Fibroblast of skin of back (primary cell): ENCODE measurements at places on chromosomes 6 and 20.

GRCh38 chr20:710780-711450 is 35.3 kb upstream of the SCRT2 start:
- no peak for DNase-seq

GRCh38 chr6:72968704-72969103 is 256.6 kb downstream of the KHDC1L start:
- peak; percentile 74 for DNase-seq

DNA sequence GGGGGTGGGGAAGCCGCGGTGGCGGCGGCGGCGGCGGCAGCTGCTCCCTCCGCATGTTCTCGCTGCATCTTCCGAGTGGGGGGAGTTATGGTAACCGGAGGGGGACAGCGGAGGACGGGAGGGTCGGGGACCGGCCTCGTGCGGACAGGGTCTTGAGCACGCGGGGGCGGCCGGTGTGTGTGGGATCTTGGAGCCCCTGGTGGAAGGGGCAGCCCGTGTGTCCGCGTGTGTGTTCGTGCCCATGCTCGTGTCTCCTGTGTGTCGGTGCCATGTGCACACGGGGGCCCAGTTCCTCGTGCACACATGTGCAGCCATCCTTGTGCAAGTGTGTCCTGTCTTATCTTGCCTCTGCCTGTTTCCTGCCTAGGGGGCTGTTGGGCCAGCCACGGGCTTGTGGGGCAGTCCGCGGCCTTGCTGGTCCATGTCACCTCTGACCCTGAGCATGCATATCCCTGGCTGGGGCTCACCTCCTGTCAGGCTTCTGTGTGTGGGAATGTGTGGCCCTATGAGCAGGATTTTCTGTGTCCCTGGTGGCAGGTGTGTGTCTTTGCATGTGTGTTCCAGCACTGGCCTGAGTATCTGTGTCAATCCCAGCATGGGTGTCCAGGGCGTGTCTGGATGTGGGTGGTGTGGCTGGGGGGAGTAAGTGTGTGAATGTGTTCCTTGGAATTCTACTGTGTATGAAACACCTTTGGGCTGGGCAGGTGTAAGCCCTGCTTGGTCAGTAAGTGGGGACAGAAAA is 8.5 kb downstream of the SYNGAP1 start:
- no peak for DNase-seq

- DNase-seq: peak; percentile 96
Measured at GRCh38 chr6:149746147-149746946, at the start of gene NUP43. Gene NUP43, minus strand, starts transcription at chr6:149746529. Its CDS starts 34 bp downstream, at chr6:149746495.

DNA sequence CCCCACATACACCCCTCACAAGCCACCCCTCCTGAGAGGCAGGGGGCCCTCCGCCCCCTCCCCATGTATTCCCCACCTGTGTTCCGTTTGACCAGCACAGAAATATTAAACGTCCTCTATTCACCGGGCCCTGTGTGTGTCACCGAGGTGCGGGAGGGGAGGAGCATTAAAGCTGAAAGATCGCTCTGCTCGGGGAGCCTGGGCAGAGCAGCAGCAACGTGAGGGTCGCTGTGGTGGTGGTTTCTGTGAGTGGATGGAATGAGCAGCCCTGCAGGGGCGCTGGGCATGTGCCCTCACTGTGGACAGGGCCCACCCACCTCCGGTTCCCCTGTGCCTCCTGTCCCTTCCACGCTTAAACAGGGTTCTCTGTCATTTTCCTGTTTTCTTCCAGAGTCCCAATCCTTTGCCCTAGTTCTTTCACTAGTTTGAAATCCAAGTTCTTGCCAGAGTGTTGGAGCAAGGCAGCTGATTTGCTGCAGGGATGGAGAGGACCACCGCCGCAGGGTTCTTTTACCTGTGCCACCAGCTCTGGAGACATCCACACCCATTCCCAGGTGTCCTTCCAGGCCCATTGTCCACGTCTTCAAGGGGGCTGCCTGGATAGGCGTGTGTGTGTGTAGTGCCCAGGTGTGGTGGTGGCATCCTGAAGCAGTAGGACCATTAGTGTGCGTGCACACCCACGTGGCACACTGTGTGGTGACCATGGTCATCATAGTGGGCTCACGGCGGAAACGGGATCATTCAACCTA is 37.6 kb upstream of the MDFI start:
- no peak for DNase-seq

DNA sequence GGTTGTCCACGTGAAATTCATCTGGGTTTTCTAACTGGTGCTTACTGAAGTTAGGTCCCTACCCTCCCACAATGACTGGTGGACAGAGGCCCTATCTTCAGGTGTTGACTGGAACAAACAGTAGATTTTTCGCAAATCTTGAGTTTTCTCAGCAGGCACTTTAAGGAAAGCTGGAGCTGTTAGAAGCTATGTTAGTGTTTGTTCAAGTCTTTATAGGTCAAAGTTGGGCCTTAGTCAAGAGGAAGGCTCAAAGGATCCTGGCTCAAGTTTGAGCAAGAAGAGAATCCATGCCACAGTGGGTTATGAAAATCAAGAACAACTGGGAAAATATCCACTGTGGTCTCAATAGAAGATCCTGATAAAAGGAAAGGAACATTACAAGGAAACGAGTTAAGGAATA is 48.5 kb upstream of the ELOVL5 start:
- DNase-seq: no peak

GRCh38 chr6:81289229-81289628 is 463.3 kb downstream of the TENT5A start:
- DNase-seq: no peak
